Body of pancreas (tissue), 4 donors: ENCODE measurements at places on chromosomes 1 and 21. TPM values are rescaled to one million over a fixed set of nuclear protein-coding genes. Genes with fewer than 3 reads are reported as not detected.
A peak's percentile ranks its signal among the peaks of the same experiment; 100 is the strongest.

DMRTA2 gene
- not detected for total RNA-seq

F13B gene
- not detected for total RNA-seq

AMY1B gene
- not detected for total RNA-seq

REN gene
- not detected for total RNA-seq

DNA sequence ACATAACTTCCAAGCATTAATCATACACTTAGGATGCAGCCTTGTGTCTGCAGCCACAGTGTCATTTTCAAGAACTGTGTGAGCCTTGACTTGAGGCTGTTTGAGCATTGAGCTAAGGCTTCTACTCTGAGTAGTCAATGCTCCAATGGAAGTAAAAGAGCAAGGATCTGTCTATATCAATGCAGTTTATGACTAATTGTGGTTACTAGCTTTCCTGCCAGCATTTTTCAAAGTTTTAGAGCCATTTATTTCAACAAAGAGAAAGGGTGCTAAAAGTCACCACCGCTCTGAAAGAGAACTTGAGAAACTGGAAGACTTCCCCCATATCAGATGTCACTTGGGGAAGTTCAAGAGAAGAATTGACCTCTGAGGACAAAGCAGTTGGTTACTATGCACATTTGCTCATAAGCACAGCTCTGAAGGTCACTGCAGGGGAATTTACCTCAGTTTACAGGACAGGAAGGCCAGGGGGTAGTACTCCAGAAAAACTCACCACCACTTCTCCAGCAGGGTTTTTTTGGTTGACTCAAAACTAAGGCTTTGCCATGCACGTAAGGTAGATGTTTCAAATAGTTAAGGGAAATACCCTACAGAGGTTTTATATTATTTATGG lies 24.5 kb upstream of the RGS1 start:
- no peak for DNase-seq
- peak overlapping the region; percentile 36 for H3K27ac ChIP-seq
- no peaks in the 10 kb centered on the region for H3K36me3 ChIP-seq
- H3K27me3 ChIP-seq, result no peaks in the 10 kb centered on the region
- peaks cover 4% of the 10 kb centered on the region for H3K4me1 ChIP-seq

- no peak for DNase-seq
- no peak overlapping the region for H3K4me3 ChIP-seq
- H3K4me1 ChIP-seq, result no peaks in the 10 kb centered on the region
- H3K27ac ChIP-seq, result no peak overlapping the region
- H3K36me3 ChIP-seq, result no peaks in the 10 kb centered on the region
- H3K27me3 ChIP-seq, result no peaks in the 10 kb centered on the region
Measured at GRCh38 chr1:101971304-101971703, 25.4 kb downstream of the OLFM3 start.

- DNase-seq, result no peak
- H3K36me3 ChIP-seq, result no peaks in the 10 kb centered on the region
- no peak overlapping the region for H3K27ac ChIP-seq
- H3K4me1 ChIP-seq, result no peaks in the 10 kb centered on the region
- H3K4me3 ChIP-seq, result no peak overlapping the region
Measured at GRCh38 chr1:4048076-4048475, 148.0 kb upstream of the C1orf174 start.

GRCh38 chr21:20459838-20460237 lies 538.4 kb upstream of the NCAM2 start:
- H3K4me3 ChIP-seq, result no peak overlapping the region
- no peak overlapping the region for H3K27ac ChIP-seq
- no peaks in the 10 kb centered on the region for H3K36me3 ChIP-seq

- DNase-seq, result no peak
- H3K4me3 ChIP-seq, result no peak overlapping the region
- H3K36me3 ChIP-seq, result no peaks in the 10 kb centered on the region
- H3K27me3 ChIP-seq, result no peaks in the 10 kb centered on the region
- no peak overlapping the region for H3K27ac ChIP-seq
Measured at GRCh38 chr1:92446546-92446945, 40.2 kb downstream of the GFI1 start.

- no peak overlapping the region for H3K4me3 ChIP-seq
- no peak overlapping the region for H3K27ac ChIP-seq
- H3K36me3 ChIP-seq, result no peaks in the 10 kb centered on the region
- no peak for DNase-seq
- no peaks in the 10 kb centered on the region for H3K4me1 ChIP-seq
- no peaks in the 10 kb centered on the region for H3K27me3 ChIP-seq
Measured at GRCh38 chr1:86436041-86436440, 12.1 kb downstream of the CLCA2 start.

- no peaks in the 10 kb centered on the region for H3K36me3 ChIP-seq
- no peaks in the 10 kb centered on the region for H3K27me3 ChIP-seq
- peak overlapping the region; percentile 88 for H3K27ac ChIP-seq
- peaks cover 14% of the 10 kb centered on the region for H3K4me1 ChIP-seq
- DNase-seq, result no peak
Measured at GRCh38 chr21:28884481-28884880, 108.2 kb downstream of the LTN1 start.
